ENCODE measurements at places on chromosomes 16 and 17.

DNA sequence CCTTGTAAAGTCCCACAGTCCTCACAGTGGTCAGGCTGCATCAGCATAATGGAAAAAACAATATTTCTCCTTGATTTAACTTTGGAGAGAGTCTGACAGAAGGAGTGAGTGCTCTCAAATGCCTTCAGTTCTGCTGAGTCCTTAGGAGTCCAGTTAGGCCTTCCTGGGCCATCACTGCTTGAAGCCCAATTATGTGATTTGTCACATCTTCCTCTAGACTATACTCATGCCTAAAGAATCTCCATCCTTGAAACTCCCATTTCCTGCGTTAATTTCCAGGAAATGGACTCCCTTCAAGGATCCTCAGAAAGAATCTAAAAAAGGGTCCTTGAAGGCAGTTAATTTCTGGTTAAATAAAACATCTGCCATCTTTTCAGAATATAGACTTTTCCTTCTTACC, 52.8 kb downstream of the SLFN5 start:
- no peak for DNase-seq

GRCh38 chr17:58341861-58342475, 10.0 kb downstream of the SUPT4H1 start:
- no peak for DNase-seq

DNA sequence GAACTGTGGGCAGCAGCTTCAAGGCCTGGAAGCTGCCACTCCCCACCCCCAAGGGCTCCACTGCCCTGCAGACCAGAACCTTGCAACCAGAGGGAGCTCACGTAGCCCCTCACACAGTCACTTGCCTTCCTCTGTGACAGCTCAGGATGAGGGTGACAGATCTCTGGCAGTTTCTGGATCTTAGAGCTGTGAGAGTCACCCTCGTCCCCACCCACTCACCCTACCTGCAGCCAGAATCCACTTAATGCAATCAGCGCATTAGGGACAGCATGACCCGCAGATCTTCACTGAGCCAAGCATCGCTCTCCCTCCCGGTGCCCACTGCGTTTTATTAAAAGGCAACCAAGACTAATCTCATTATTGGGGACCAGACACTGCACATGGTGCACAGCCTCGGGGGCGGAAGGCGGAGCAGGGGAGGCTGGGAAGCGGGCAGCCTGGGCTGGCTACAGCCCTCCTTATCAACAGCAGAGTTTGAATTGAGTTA, 3.5 kb downstream of the CYB561 start:
- no peak for DNase-seq

DNA sequence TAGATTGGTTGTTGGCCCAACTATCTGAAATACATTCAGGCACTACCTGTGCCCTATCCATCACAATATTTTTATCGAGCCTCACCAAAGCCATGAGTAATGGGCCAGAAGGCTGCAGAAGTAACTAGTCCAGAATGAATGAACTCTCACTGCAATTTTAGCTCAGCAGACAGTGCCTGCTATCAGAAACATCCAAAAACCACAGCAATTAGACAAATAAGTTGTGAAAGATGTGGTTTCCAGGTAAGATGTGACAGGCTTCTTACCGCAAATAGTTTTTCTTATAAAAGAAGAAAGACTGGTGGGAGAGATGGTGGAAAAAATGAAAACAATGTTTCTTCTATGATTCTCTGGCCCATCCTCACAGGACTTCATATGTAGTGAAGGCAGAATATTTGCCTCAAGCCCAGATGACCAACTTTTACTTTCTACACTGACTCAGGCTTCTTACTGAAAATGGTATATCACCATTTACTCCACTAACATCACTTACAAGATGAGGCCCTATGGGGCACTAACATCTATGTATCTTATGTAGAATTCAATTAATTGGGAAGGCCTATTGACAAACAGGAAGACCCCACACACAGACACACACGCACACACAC, 9.8 kb upstream of the RFFL start:
- no peak for DNase-seq

- DNase-seq, result no peak
These were observed 29.9 kb upstream of the TNS4 start for GRCh38 chr17:40531051-40531991.

DNA sequence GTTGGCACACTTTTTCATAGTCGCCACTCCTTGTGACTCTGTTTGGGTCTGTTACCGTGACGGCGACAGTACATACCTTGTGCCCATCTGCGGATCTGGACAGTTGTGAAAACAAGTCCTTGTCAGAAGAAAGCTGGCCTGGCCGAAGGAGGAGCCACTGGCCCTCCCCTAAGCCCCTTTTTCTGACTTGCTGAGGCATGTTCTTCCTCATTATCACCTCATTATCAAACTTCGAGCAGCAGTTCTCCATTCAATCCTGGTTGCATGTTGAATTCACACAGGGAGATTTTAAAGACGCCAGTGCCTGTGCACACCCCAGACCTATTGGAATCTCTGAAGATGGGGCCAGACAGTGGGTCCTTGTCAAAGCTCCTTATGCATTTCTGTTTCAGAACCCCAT, 61.1 kb downstream of the CYLD start:
- DNase-seq, result no peak

GRCh38 chr16:49452108-49452507, 78.5 kb downstream of the C16orf78 start:
- DNase-seq, result no peak

DNA sequence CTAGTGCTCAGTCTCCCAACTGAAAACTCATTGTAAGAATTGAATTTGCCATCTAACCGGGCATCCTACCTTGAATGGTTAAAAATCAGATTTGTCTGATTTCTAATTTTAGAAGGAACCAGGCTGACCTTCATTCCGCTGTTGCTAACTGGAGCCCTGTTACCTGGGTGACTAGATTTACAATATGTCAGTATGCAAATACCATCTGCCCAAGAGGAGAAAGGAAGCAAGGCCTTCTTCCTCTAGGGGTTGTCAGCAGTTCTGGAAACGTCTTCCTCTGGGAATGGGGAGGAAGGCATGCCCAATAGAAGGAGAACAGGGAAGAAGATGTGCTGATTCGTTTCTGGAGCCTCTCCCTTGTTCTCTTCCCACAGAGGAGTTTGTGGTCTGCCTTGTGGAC, 137.9 kb downstream of the PITPNC1 start:
- no peak for DNase-seq

DNA sequence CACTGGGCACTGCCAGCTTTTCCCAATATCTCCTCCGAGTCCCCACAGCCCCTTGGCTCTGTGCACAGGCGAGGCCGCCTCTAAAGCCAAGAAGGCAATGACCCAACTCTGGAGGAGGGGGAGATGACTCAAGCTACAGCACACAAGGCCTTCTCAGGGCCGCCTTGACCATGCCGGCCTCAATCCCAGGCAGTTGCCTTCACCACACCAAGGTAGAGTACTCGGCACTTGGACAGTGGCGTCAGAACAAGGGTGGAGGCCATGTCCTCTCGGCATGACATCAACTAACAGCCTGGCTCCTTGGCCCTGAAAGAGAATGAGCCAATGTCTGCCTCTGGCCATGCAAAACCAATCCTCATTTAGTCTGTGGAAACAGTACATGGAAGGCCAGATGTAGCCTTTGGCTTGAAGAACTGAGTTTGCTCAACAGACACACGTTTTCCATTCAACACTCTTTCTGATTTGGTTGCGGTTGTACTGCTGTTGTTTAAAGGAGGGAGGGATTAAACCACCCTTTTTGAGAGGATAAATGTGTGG, 139.6 kb downstream of the XYLT1 start:
- DNase-seq, result no peak

DNA sequence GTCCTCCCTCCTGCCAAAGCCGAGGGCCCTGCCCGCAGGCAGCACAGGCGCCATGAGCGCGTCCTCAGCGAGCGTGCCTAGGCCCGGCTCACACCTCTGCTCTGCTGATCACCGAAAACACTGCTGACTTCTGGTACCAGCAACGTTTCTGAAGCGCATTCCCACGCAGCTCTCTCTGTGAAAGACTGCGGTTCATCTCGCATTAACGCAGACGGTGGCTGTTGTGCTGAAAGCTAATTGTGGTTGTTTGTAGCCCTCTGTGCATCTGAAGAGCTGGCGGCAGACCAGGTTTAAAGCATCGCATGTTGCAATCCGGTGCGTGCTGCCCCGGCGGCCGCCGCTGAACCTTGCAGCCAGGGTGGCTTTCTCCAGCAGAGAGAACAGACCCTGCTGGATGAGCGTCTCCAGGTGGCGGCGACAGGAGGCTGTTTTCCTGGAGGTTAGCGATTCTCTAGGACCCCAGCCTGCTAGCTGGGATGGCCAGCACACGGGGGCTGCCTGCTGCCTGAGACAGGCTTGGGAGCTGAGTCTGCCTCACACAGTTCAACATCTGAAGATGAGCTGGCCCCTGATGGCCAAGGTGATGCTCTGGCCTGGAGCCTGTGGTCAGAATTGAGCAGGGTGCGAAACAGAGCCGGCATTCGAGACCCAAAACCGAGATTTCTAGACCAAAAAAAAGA, 49.8 kb upstream of the CHMP6 start:
- no peak for DNase-seq

DNA sequence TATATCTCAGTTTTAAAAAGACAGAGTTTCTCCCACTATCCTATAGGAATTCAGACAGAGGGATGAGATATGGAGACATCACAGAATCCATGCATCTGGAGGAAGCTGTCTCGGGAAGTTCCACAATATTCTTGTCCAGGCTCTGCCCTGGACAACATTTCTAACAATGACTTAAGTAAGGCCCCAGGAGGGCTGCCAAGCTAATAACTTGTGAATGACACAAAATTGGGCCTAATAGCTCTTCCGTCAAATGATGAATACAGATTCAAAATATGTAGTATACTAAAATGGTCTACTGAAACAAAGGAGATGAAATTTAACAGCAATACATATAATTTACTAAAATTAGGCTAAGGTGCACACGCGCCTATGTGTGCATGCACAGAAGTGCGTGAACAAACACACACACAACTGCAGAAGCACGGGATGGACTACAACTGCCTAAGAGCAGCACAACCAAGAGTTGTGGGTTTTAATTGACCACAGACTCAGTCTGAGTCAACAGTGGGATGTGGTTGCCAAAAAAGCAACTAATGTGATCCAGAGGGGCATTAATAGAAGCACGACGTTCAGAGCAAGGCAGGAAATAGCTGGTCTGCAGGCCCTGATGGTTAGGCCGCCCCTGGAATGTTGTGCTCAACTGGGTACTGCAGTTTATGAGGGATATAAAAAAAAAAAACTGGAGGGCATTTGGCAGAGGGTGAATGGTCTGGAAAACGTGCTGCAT, 26.3 kb upstream of the HS3ST2 start:
- DNase-seq, result no peak

DNA sequence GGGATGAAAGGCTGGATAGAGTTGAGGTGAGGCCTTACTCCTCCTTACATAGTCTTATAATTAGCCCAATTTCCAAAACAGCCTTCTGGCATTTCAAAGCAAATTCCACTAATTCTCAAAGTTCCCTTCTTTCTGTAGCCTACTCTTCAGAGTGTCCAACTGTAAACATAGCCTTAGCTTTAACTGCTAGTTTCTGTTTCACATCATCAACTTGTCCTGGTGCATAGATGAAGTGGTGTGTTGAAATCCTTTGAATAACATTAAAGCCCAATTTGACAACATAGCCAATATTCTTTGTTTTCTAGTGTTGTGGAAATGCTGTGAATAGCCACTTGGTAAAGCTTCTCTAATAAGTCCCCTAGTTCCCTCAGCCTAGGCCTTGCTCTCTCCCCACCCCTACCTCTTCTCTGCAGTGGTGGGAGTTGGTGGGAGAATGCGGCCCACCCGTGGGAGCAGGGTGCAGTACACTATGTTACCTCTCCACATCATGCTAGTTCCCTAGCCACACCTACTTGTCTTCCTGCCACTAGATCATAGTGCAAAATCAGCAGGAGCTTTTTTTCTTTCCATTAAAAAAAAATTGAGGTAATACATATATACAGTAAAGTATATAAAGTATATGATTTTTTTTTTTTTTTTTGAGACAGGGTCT, 127.0 kb upstream of the HAS3 start:
- no peak for DNase-seq

GRCh38 chr17:15456972-15457722, 10.3 kb downstream of the CDRT4 start:
- DNase-seq, result no peak

DNA sequence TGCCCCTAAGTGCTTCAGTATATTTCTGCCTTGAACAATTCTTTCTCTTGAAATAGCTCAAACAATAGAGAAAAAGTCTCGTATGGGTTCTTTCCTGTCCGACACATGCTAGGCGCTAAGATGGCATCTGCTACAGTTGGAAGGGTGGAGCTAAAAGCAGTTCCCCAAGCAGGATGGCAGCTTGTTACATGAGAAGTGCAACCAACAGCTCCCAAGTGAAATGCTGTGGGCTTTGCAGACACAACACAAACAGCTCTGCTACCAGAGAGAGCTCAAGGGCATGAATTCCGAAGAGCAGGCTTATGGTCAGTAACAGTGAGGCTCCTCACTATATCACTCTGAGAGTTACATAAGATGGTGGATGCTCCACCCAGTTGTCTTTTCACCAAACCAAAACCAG, 83.8 kb downstream of the VPS53 start:
- DNase-seq, result no peak

DNA sequence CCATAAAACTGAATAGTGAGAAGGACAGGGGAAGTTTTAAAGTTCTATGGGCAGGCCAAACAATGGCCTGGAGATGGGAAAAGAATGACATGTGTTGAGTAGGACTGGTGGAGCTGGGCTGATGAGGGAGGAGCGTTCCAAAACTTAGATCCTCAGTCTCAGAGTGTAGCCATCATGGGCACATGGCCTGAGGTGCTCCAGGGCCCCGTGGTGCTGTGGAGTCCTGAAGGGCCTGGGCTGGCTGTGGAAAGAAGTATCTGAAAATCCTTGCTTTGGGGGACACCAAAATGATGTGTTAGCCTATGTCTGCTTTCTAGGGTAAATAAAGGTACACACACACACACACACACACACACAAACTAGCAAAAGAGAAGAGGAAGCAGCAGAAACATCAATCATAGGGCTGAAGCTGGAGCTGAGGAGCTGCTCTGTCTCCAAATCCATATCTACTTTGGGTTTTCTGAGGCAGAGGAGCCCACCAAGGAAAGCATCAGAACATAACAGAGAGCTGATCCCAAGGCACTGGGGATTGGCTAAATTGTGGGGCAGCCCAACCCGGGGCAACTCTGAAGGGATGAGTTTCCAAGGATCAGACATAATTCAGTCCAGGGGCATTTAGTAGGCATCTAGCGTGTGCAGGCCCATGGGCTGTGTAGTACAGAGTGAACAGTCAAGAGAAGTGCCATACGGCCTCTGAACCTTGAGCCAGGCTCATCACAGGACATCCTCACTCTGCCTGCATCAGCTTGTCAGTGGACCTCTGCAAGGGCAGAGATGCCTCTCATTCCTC, 85.2 kb downstream of the C16orf78 start:
- no peak for DNase-seq

DNA sequence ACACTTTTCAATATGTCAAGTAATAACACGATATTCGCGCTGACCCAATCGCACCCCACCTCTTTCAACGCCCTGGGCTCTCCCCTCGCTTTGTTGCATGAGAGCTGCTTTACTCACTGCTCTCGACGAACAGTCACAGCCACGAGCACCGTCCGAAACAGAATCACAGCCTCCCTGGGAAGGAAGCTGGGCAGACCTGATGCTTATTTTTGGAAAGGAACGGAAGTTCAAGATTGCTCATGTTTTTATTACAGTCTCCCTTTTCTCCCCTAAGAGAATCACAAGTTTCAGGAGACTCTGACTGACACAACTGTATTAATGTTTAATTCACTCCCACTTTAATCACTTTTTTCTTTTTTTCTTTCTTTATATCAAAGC, 67.8 kb downstream of the ANKRD11 start:
- DNase-seq, result no peak

GRCh38 chr17:7988750-7989178, 13.7 kb upstream of the GUCY2D start:
- DNase-seq, result peak; percentile 68
